Dermis microvascular lymphatic vessel endothelial cell (primary cell): ENCODE measurements at places on chromosomes 5 and 9.
A peak's percentile ranks its signal among the peaks of the same experiment; 100 is the strongest.

DNA sequence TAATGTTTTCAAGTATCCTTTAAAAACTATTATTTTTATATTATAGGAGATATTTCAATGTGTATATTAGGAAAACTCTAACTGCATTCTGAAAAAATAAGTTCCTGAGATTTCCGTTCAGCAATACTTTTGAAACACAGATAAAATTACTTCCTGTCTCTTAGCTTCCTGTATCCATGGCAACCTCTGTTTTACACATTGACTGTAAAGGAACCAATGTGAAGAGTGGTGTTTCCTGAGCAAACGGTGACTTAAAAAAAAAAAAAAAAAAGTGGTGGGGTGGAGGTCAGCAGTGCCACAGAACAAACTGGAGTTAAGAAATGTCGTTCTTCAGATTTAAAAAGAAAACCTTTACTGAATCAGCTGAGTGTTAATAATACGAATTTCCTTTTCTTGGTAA, at the start of gene LRRC70:
TSS of gene LRRC70 (plus strand) at position 280 of the 400 bp plus-strand sequence. CDS start 620 bp downstream, outside the sequence.
- DNase-seq: peak; percentile 99

DNA sequence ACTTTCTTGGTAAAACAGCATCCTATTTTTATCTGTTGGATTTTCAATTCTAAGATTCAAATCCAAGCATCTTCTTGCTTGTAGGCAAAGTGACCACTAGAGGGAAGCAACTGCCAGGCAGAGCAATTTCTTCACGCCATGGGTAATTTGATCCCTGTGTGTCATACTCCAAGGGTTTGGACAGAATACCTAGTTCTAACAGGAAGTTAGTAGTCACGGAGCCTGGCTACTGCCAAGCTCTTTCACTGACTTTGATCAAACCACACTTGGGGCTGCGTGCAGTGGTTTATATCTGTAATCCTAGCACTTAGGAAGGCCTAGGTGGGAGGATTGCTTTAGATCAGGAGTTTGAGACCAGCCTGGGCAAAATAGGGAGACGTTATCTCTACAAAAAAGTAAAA, 473.6 kb upstream of the TNC start:
- peak; percentile 66 for DNase-seq

GRCh38 chr9:87512311-87512710, 14.6 kb downstream of the DAPK1 start:
- DNase-seq: no peak

- DNase-seq: no peak
Observed at GRCh38 chr5:160361624-160362228, 8.7 kb downstream of the C1QTNF2 start.

- DNase-seq: peak; percentile 54
Observed at GRCh38 chr5:54844905-54845566, 140.4 kb downstream of the ESM1 start.

GRCh38 chr9:77475641-77476473, 172.3 kb downstream of the GNA14 start:
- peak; percentile 67 for DNase-seq

DNA sequence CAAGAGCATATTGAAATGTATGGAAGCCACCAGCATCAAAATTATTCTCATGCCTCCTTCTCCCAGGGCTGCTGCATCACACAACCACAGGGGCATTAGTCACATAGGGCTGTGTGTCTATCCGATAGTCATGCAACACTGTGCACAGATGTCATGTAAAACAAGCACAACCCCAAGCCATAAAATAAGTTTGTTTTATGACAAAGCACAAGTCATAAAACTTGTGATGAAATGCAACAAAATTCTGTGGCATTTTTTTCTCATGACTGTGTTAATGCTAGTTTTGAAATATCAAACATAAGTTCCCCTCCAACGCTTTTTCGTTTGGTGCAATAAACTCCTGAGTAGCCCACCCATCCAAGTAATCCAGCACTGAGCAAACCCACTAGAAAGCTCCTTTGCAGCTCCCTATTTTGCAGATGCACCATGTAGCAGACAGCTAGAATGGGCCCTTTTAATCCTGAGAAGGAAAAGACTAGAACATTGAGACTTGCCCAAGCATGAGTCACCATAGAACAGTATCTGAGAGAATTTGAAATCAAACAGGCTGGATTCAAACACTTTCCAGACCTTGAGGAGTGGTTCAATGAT, 93.3 kb upstream of the ZNF366 start:
- DNase-seq: peak; percentile 50

DNA sequence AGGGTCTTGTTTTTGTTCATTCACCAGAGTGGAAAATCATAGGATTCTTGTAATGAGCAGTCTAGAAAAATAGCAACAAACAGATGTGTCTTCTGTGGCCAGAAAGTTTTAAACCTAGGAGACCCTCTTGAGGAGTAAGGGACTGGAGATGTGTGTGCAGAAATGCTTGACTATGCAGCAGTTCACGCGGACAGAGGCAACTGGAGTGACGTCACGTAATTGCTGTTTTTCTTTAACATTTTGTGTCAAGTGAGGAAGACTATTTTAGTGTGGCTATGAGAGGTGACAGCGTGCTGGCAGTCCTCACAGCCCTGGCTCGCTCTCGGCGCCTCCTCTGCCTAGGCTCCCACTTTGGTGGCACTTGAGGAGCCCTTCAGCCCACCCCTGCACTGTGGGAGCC, 163.1 kb upstream of the PTCH1 start:
- no peak for DNase-seq

DNA sequence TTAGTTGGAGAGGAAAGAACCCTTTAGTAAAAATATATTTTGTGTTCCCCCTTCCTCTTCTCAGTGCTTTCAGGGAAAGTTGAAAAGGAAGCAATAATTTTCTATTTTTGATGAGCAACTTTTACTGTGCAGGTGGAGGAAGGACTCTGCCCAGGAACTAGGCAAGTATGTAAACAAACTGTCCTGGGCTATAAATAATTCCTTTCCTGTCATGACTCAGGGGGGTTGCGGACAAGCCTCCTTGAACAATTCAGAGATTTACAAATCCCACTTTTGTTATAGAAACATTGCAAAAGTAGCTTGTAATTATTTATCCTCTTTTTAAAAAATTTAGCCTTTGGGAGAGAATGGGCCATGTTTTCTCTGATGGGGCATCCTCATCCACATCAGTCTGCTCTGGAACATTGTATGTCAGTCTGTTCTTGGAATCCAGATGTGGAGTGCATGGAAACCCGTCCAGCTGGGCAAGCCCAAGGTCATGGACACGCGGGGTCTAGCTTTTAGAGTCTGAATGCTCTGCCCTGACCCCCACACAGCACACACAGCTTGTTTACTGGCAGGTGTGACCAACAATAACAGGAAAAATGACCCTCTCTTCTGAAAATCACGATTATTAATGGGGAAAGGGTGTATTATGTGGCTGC, 127.6 kb downstream of the GADD45G start:
- DNase-seq: peak; percentile 17

GRCh38 chr5:159286420-159287035, 23.4 kb downstream of the UBLCP1 start:
- peak; percentile 46 for DNase-seq

DNA sequence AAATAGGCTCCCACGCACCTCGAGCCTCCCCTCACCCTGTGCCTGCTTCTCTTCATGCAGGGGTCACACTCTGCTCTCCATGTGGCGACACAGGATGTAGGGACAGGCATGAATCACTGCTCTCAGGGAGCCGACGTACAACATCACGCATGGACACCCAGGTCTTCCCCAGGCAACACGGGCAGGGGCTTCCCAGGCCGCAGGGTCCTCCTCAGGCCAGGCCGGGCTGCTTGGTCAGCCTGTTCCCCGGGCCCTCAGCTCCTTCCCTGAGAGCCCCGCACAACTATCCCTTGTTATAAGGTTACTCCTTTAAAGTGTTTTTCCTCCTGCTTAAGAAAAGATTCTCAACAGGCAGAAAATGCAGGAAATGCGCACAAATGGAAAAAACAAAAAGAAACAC, 1.1 kb downstream of the SLC6A18 start:
- DNase-seq: no peak

- peak; percentile 24 for DNase-seq
Observed at GRCh38 chr5:141182248-141182647, at the start of gene PCDHB16. PCDHB16 (plus strand) TSS chr5:141182387; CDS start chr5:141182560, 173 bp downstream.

DNA sequence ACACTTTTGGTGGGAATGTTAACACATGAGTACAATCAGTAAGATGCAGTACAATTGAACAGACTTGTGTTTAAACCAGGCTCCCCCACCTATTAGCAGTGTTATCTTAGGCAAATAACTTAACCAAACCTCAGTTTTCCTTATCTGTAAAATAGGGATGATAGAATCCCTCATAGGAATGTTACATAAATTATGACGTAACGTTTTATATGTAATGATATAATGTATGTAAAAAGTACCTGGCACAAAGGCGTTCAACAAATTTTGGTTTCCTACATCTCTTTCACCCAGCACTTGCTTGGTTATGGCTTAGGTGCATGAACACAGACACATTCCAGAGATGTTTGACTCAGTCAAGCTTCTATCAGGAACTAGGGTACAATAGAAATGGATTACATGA, 26.7 kb upstream of the IL33 start:
- no peak for DNase-seq

GRCh38 chr5:127426661-127427060, 90.8 kb upstream of the PRRC1 start:
- no peak for DNase-seq

GRCh38 chr5:125274211-125274610, 527.8 kb upstream of the ZNF608 start:
- DNase-seq: no peak

- no peak for DNase-seq
Observed at GRCh38 chr5:74139589-74139988, 500.9 kb downstream of the ENC1 start.

- DNase-seq: peak; percentile 51
Observed at GRCh38 chr9:124011460-124012301, at the start of gene LHX2. LHX2 (plus strand) TSS chr9:124011768; CDS start chr9:124012349, 581 bp downstream.

GRCh38 chr5:116046823-116047222, 14.6 kb downstream of the ARL14EPL start:
- DNase-seq: no peak

- DNase-seq: no peak
Observed at GRCh38 chr9:129422032-129422842, 198.7 kb downstream of the C9orf50 start.

GRCh38 chr9:137227054-137227852, at the start of gene RNF224:
RNF224 (plus strand) TSS chr9:137227502; CDS start chr9:137228336, 834 bp downstream.
- peak; percentile 78 for DNase-seq

- no peak for DNase-seq
Observed at GRCh38 chr5:139468421-139468931, 2.3 kb upstream of the SMIM33 start.

DNA sequence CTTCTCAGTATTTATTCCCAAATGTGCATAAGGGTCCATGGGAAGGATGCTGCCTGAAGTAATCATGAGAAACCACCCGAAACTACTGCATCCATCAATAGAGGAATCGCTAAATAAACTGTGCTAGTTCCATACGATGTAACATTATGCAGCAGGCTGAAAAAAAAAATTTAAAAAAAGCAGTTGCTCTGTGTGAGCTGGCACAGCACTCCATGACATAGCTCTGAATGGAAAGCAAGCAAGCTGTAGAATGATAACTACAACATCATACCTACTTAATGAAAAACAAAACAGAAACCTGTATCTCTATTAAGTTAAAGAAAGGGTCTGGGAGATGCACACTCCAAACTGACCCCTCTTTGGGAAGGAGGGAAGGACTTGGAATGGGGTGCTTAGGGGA, 49.3 kb downstream of the SHB start:
- DNase-seq: no peak

- DNase-seq: peak; percentile 79
Observed at GRCh38 chr9:4548811-4549725, 58.8 kb downstream of the SLC1A1 start.

DNA sequence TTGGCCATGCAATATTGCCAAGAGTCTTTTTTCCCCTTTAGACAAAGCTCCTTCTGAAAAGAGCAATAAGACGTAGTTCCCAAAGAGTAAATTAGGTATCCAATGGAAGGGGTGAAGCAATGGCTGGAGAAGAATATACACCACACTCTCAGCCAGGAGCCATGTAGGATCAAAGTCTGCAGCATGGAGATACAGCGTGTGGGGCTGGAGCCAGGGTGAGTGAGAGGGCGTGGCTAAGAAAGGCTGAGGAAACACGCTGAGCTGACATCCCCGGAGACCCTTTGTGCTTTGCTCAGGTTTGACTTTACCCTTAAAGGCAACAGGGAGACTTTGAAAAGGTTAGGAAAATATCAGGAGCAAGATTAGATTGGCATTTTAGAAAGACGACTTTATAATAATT, 87.1 kb upstream of the ELL2 start:
- no peak for DNase-seq

DNA sequence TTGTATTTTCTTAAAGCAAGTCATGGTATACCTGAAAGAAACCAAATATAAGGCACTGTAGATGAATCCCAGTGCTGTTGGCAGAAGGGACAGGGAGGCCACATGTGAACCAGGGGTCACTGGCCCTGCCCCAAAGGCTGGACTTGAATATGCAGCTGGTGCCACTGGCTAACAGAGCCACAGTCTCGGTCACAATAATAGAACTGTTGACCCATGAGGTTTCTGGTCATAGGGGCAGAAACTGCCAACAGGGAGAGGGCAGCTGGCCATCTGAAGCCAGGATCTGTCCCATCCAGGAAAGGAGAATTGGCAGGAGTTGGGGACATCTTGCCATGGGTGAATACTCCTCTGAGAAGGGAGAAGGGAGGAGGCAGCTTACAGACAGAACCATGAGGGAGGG, 31.9 kb downstream of the PALM2AKAP2 start:
- no peak for DNase-seq

- no peak for DNase-seq
Observed at GRCh38 chr5:173928871-173929574, 40.9 kb downstream of the CPEB4 start.

DNA sequence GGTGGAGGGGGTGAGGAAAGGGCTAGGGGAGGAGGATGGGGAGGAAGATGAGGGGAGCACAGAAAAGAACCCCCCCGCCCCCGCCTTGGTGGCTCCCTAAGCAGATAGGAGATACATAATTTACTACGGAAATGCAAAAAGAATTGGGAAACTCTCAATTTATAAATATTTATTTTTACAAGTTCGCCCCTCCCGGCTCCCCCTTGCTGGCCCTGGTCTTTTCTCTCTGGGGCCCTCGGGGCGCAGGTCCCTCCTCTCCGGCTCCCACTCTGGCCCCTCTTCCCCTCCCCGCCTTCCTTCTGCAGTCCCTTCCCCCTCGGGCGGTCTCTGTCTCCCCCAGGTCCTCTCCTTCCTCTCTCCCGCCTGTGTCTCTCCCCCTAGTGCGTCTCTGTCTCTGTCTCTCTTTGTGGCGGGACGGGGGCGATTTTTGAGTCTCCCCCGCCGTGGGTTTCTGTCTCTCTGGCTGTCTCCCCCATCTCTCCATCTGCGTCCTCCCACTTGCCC, 173.6 kb upstream of the IER5L start:
- DNase-seq: no peak

GRCh38 chr5:1504617-1505016, 19.1 kb downstream of the LPCAT1 start:
- no peak for DNase-seq

- no peak for DNase-seq
Observed at GRCh38 chr5:76389513-76390154, 13.5 kb upstream of the IQGAP2 start.
